Stimulated activated CD4-positive, alpha-beta T cell treated with anti-CD3 and anti-CD28 coated beads, Interleukin-12 subunit alpha, Interleukin-12 subunit beta, amount 100 ng/mL, for 4 hours (primary cell): ENCODE measurements at places on chromosomes 12 and 14.

- no peak for DNase-seq
These were observed 427.5 kb upstream of the MGAT4C start for GRCh38 chr12:86683568-86684304.

DNA sequence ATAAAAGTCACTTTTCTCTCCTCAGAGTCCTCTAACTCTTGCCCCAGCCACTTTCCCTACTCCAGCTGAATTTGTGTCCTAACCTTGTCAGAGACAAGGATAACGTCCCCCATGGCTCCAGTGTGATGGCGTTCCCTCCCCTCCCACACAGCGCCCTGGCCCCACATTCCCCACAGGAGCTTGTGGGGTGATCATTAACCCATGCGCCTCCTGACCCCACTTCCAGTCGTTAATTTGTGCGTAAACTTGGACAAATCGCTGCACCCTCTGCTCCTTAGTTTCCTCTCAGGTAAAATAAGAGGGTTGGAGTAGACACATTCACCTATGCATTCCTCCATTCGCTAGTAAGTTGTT is 22.9 kb upstream of the BCDIN3D start:
- DNase-seq = no peak

- no peak for DNase-seq
These were observed 541.8 kb upstream of the FBXO33 start for GRCh38 chr14:39974036-39974435.

GRCh38 chr12:7959701-7960121 is 23.7 kb upstream of the SLC2A3 start:
- DNase-seq = no peak

- no peak for DNase-seq
These were observed 147.6 kb upstream of the FLRT2 start for GRCh38 chr14:85382341-85382740.

DNA sequence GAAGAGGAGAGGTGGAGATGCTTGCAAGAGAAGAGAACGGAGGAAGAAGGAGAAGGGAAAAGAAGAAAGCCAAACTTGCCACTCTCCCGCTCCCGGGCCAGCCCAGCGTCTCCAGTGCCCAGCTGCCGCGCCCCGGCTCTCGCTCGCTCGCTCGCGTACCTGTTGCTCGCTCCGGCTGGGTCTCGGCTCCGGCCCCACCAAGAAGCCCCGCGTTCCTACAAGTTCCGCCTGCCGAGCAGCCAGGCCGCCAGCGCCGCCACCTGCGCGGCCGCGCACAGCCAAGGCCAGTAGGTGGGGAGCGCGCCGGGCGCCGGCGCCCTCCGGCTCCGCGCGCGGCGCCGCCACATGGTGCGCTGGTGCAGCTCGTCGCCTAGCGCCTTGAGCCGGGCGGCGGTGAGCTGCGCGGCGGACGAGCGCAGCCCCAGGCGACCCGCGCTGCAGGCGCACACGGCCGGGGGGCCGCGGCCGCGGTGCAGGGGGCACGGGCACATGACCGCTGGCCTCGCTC is 370 bp downstream of the HRK start:
- DNase-seq = peak; percentile 25

- peak; percentile 37 for DNase-seq
These were observed at the start of gene NID2 for GRCh38 chr14:52068615-52069306. TSS of gene NID2 (minus strand) at chr14:52069059. CDS start at chr14:52068994, 65 bp downstream.

DNA sequence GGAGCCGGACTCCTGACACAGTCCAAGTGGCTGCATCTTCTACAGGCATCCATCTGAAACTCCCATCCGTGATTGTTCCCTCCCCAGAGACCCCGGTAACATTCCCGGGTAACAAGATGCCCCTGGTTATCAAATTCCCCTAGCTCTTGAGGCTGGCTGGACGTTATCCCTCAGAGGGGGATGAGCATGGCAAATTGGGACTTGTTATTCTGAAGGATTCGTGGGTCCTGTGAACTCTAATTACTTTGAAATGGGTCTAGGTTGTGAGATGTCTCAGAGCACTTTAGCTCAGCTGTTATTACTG is 642 bp upstream of the PAN2 start:
- no peak for DNase-seq

GRCh38 chr12:110079477-110080400 is 31.4 kb upstream of the C12orf76 start:
- DNase-seq = peak; percentile 56

DNA sequence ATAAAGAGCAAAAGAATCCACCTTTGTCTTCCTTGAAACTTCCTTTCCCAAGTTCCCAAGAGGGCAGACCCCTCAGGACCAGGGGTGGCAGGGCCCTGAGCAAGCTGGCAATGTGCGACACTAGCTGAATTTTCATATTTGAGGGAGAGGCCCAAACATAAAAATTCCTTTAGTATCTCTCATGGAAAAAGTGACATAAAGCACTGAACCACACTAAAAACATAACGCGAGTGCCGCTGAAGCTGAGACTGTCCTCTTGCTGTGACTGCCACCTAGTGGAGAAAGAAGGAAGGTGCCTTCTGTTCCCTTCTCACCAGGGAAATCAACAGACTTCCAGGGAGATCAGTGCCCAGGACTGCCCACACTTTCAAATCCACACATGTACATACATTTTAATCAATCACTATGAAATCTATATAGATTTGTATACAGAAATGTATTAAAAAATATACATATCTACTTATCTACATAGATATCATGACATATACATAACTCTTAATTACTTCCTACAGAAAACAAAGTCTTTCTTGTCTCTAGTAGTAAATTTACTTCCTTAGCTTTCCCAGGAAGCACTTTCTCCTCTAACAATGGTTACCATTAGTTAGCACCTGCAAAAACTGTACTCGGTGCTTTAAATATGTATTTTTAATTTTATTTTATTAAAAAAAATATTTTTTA is 53.8 kb downstream of the SSH1 start:
- DNase-seq = peak; percentile 56

- DNase-seq = peak; percentile 65
These were observed 365 bp upstream of the CCDC88C start for GRCh38 chr14:91417983-91418386.

DNA sequence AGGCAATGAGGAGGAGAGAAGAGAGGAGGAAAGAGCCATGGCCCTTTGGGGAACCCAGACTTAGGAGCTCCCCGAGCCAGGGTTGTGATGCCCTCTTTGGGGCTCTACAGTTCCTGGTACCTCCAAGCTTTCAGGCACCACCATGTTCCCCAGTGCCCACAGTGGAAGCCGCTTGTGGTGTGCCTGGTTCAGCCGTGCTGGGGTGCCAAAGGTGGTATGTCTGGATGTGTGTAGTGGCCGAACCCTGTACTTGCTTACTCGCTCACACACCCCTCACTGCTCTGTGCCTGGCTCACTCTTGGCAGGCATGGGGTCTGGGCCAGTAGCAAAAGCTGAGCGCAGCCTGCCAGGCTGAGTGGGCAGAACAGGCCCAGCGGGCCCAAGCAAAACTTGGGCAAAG is 210.7 kb downstream of the MON2 start:
- no peak for DNase-seq

DNA sequence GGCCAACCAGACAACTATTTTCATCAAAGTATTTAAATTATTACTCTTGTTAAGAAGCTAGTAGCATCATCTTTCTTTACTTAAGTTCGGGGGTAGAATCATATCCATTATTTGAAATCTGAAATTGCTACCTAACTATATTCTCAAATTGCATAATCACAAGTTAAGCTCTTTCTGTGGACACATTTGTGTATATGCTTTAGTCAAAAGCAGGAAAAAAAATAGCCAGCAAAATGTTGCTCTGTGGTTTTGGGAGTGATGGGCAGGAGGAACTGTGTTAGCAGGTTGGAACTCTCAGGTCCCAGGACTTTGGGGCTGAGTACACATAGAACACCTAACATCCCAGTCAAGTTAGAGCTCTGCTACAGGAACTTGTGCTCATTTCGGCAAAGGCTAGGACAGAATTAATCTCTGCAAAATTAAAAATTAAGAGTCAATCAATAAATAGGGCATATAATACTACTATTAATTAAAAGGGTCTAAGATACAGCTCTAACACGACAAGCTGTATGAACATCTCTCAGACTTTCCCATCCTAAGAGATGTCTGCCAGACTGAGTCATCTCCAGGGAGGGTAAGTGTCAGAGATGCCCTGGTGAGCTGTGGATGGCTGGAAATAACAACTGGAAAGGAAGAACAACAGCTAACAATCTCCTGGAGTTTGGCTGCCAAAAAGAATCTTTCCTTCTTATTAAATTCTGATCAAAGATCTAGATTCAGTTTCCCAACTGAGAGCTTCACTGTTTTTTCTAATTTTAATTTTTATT is 203.5 kb upstream of the GZMB start:
- DNase-seq = no peak

DNA sequence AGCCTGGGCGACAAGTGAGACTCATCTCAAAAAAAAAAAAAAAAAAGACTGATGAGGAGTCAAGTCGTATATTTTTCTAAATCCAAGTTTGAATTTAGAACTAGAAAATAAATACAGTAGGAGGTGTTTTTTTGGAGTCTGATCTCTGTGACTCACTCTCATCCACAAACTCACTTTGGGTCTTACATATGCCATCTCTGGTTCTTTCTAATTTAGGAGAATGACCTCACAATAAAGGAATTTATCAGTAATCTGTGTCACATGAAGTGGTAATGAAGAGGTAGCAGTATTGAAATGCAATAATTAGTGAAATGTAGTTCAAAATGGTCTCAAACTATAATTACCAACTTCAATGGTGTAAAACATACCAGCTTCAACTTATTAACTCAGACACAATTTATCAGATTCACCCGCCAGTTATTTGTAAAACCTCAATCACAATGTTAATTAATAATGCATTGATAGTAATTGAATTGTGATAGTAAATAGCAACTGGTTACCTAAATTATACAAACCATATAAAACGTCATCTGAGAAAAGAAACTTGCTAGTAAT is 4.4 kb upstream of the CFL2 start:
- no peak for DNase-seq

GRCh38 chr12:23555180-23555824 is 394.2 kb downstream of the SOX5 start:
- no peak for DNase-seq

DNA sequence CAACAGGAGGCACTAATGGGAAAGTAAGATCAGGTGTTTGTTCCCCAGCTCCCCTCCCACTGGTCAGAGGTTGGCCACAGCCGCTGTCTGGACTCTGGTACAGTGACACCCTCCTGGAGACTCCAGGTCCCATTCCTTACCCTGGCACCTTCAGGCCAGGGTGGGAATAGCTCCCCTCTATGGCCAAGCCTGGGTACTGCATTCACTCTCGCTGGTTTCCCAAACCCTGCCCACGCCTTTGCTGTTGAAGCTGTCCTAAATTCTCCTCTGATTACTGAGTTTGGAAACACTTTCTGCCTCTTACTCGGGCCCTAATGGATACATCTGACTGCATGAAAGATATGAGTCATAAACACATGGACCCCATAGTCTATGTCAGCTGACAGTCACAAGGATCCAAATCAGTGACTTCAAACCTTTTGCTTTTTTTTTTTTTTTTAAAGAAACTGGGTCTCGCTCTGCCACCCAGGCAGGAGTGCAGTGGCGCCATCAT is 17.9 kb downstream of the HRK start:
- DNase-seq = no peak

GRCh38 chr12:13891902-13892301 is 89.5 kb downstream of the GRIN2B start:
- no peak for DNase-seq

- no peak for DNase-seq
These were observed 21.9 kb upstream of the MAP1LC3B2 start for GRCh38 chr12:116537101-116537904.

- DNase-seq = no peak
These were observed 1.4 kb downstream of the MMAB start for GRCh38 chr12:109571773-109572505.

DNA sequence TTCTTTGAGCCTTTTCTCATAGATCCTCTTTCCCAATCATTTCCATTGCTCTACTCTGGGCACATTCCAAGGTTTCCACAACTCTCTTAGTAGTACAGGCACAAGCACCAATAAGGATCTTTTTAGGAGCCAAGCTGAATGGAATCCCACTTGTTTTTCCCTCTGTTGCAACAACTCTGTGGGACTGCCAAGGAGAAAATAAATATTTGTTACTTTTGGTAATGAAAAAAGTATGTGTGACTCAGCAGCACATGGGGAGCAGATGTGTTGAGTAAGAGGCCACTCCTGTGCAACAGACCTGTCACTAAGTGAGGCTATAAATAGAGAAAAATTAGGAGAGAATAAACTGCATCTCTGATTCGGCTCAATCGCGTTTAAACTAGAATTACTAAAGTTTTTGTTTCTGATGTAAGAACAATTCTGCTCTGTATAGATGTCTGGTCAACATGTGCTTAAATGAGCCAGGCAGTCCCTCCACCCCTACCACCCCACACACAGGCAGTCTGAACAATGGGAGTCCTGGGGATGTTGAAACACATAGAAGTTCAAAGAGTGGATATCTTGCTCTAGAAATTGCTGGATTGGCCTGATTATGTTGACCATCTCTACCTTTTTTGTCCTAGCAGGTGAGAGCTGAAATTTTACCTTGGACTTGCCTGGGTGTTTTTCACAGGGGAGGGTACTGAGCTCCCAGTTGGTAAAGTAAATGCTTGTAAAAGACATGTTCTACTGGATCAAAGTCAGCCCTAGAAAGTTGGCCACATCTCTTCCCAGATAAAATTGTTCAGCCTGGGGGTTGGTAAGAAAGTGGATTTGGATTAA is 244.3 kb upstream of the NOVA1 start:
- no peak for DNase-seq

- peak; percentile 10 for DNase-seq
These were observed 236.1 kb upstream of the NPAS3 start for GRCh38 chr14:32702562-32702961.

- DNase-seq = no peak
These were observed 1636.5 kb upstream of the SEL1L start for GRCh38 chr14:83170165-83170564.

GRCh38 chr14:29649170-29649569 is 278.5 kb downstream of the PRKD1 start:
- no peak for DNase-seq

- no peak for DNase-seq
These were observed 22.9 kb upstream of the PTHLH start for GRCh38 chr12:27995406-27995805.

GRCh38 chr12:9615420-9616136 is 7.9 kb upstream of the KLRB1 start:
- DNase-seq = no peak

- DNase-seq = no peak
These were observed 111.7 kb downstream of the TBX5 start for GRCh38 chr12:114294303-114294685.

GRCh38 chr12:95591731-95592130 is 40.5 kb upstream of the USP44 start:
- DNase-seq = no peak

GRCh38 chr12:47414511-47414910 is 291.3 kb downstream of the RPAP3 start:
- no peak for DNase-seq

- DNase-seq = no peak
These were observed 6.0 kb downstream of the PSMB11 start for GRCh38 chr14:23047751-23048693.

GRCh38 chr14:55470025-55470424 is 29.6 kb upstream of the TBPL2 start:
- no peak for DNase-seq
